PC-3 (cell line): ENCODE measurements at places on chromosomes 16 and 17. TPM values are rescaled to one million over a fixed set of nuclear protein-coding genes. Genes with fewer than 3 reads are reported as not detected.

DNA sequence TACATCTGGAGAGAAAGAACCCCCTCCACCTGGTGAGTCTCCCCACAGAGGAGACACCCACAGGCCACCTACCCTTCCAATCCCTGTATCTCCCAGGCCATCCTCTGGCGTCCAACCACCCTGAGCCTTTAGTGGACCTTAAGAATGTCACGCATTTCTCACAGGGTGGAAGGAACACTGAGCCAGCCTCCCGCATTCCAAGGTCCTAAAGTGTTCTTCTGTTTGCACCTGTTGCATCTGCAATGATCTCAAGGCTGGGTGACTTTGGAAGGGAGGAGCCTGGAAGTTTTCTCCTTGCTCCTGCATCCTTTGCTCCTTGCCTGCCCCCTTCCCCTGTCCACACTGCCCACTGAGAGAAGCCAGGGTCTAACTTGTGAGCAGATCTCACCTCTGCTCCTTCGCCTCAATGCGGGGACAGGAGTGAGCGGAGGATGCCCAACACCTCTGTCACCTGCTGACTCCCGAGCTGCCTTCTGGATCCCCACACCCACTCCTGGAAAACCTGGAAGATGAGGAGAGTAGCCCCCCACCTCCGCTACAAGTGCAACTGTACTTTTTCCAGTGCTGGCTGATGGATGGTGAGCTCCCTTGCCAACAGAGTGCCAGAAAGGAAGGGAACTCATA is 3.7 kb downstream of the CHST5 start:
- no peak for DNase-seq

GRCh38 chr16:337975-338575 is 14.4 kb downstream of the AXIN1 start:
- no peak for DNase-seq

- DNase-seq = no peak
Measured at GRCh38 chr16:57798267-57798810, 4.0 kb downstream of the KIFC3 start.

DNA sequence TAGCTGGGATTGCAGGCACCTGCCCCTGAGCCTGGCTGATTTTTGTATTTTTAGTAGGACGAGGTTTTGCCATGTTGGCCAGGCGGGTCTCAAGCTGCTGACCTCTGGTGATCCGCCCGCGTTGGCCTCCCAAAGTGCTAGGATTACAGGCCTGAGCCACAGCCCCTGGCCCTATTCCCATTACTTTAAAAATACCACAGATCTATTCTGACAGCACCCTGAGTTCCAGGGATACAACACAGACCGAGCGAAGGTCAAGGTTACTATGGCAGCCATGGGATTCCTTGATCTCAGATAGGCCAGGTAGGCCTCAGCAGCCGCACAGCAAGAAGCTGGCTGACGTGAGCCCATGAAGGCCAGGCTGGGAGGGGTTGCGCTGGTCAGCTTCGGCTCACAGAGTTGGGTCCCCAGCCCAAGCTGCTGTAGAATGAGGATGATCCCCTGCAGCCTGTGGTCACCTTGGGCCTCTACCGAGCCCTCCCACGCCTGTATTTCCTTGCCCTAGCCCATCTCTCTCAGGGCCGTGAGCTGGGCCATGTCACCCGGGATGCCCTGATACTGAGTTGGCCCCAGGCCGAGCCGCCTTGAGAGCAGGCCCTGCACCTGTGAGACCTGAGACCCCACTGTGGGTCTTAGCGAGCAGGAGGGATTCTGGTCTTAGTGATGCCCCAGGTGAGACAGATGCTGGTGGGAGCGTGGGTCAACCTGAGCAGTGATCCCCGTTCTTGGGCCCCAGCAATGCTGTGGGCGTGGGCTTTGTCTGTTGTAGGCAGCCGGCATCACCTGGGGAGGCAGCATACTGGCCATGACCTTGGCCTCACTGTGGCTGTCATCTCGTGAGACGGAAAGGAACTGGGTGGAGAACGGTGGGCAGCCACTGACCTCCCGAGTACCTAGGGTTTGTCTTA is 16.9 kb upstream of the RNF213 start:
- no peak for DNase-seq

DNA sequence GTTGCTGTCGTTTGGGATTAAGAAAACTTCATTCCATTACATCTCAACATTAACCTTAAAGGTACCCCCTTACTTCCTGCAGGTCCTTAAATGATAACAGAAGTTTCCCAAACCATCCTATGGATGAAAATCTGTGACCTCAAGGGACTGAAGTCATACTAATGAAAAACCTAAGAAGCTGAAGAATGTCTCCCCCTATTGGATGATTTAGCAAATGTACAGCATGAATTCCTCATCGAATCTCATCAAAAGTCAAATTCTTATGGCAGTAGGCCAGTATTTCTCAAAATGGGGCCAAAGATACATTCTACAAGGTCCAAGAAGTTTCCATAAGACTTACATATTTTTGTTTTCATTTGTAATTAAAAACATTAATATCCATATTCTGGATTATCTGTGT is 13.5 kb downstream of the SCO1 start:
- DNase-seq = peak; percentile 33

- DNase-seq = peak; percentile 58
Measured at GRCh38 chr16:18984435-18985005, 786 bp downstream of the TMC7 start.

- no peak for DNase-seq
Measured at GRCh38 chr16:29315046-29315445, 91.5 kb downstream of the NPIPB11 start.

DNA sequence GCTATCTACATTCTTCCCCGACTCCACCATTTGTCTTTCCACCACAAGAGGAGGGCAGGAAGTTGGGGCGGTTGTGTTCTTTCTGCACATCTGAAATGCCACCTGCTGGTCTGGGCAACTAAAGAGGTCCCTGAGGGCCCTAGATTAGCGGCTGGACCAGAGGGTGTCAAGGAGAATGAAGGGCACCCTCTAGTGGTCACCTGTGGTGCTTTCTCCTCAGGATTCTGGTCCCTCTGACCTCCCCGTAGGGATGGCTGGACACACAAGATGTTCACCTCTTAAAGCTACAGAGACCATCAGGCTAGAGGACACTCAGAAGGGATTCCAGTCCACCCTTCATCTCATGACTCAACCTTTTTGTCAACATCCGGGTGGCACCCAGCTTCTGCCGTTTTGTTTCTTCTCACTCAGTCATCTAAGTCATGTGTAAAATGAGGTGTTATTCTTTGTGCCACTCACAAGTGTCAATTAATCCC is 2.9 kb upstream of the SCIMP start:
- peak; percentile 60 for DNase-seq

- DNase-seq = peak; percentile 54
Measured at GRCh38 chr17:62870030-62870541, 62.0 kb upstream of the MARCHF10 start.

- DNase-seq = no peak
Measured at GRCh38 chr16:48829336-48830310, 219.6 kb upstream of the N4BP1 start.

DNA sequence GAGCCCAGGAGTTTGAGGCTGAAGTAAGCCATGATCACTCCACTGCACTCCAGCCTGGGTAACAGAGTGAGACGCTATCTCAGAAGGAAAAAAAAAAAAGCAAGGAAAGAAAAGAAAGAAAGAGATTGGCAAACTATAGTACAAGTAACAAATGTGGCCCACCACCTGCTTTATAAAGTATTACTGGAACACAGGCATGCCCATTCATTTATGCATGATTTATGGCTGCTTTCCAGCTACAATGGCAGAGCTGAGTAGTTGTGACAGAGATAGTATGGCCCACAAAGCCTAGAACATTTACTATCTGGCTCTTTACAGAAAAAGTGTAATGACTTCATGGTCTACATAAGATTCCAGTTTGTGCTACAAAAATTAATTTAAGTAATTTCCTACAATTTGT is 23.6 kb downstream of the C16orf87 start:
- DNase-seq = no peak

GRCh38 chr16:85710732-85711131 is 22.0 kb upstream of the GINS2 start:
- DNase-seq = no peak

- DNase-seq = no peak
Measured at GRCh38 chr17:38425031-38425430, 3.2 kb upstream of the ARHGAP23 start.

- no peak for DNase-seq
Measured at GRCh38 chr17:77657839-77658238, 300.7 kb upstream of the TNRC6C start.

The KRTAP9-8 gene
- total RNA-seq = not detected in 2 replicates

The CLEC18A gene
- 0.22 TPM in 1 of 2 replicates, not detected in the other for total RNA-seq

The CCR7 gene
- 0.12 TPM in 1 of 2 replicates, not detected in the other for total RNA-seq
